ENCODE measurements at places on chromosomes 2 and 18.

- peak; percentile 62 for ATAC-seq
These were observed at the start of gene LONRF2 for GRCh38 chr2:100321866-100322820. Gene LONRF2 (minus strand): TSS chr2:100322501. CDS start chr2:100322093, 408 bp downstream.

- no peak for ATAC-seq
These were observed 165.3 kb downstream of the NEDD4L start for GRCh38 chr18:58209326-58209725.

DNA sequence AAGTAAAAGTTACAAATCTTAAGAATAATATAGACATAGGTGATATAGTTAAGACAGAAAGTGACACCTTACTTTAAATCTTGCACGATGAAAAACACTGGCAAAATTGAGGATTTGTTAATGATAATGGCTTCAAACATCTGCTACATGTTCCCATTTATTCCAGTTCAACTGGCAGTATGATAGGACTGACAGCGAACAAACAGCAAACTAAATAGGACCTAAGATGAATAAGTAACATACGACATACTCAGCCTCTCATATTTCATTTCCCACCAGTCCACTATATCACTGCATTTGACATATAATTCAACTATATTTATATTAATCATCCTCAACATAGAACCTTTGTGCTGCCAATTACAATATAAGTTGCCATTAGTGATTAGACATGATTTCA is 36.3 kb downstream of the ACVR1C start:
- ATAC-seq, result no peak

DNA sequence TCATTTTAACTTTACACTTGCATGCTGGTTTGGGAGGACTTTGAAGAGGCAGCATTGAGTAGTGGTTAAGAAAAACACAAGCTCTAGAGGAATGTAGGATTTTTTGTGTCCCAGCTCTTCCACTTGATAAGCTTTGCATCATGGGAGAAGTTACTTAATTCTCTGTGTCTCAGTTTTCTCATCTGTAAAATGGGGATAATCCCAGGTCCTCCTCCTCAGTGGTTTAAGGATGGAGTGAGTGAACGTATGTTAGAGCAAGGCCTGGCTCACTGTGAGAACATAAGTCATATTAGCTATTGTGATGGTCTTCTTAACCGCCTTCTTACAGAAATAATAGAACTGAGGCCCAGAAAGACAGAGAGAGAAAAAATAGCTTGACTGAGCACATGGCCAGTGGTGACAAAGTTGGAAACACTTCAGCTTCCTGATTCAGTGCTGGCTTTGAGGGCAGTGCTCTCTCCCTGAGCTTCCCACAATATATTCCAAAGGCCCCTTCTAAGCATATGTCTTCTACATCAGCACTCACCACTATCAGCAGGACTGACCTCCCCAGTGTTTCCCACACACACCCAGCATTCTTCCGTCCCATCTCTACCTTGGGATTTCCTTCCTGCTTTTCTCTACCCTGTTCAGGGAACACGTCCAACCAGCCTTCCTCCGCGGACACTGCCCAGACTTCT is 214.9 kb upstream of the TNP1 start:
- ATAC-seq, result no peak

GRCh38 chr2:566379-567313 is 110.6 kb downstream of the TMEM18 start:
- ATAC-seq, result no peak

DNA sequence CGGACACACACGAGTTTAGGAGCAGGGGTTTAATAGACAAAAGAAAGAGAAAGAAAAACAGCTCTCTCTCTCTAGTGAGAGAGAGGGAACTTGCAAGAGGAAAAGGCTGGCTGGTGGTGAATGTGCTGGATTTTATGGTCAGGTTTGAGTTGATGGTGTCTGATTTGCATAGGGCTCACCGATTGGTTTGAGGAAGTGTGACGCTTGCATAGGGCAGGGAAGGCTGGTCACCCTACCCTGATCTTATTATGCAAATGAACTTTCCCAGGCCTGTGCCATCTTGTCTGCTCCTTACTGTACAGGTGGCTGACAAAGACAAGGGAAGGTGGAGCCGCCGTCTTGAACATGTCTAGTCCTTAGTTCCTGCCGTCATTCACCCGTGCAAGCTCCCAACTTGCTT is 408.9 kb downstream of the RIT2 start:
- ATAC-seq, result no peak

- peak; percentile 31 for ATAC-seq
These were observed 39.3 kb downstream of the TSHZ1 start for GRCh38 chr18:75249672-75250470.

DNA sequence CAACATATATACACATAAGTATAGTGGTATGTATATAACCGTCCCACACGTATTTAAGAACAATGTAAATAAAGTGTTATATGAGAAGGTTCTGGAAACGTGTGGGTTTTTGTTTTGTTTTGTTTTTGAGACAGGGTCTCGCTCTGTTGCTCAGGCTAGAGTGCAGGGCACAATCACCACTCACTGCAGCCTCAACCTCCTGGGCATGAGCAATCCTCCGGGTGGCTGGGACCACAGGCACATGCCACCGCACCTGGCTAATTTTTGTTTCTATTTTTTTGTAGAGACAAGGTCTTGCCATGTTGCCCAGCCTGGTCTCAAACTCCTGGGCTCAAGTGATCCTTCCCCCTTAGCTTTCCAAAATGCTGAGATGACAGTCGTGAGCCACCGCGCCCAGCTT is 6.2 kb downstream of the ADAM17 start:
- ATAC-seq, result peak; percentile 59

GRCh38 chr2:85001595-85001994 is 30.6 kb downstream of the KCMF1 start:
- ATAC-seq, result no peak

DNA sequence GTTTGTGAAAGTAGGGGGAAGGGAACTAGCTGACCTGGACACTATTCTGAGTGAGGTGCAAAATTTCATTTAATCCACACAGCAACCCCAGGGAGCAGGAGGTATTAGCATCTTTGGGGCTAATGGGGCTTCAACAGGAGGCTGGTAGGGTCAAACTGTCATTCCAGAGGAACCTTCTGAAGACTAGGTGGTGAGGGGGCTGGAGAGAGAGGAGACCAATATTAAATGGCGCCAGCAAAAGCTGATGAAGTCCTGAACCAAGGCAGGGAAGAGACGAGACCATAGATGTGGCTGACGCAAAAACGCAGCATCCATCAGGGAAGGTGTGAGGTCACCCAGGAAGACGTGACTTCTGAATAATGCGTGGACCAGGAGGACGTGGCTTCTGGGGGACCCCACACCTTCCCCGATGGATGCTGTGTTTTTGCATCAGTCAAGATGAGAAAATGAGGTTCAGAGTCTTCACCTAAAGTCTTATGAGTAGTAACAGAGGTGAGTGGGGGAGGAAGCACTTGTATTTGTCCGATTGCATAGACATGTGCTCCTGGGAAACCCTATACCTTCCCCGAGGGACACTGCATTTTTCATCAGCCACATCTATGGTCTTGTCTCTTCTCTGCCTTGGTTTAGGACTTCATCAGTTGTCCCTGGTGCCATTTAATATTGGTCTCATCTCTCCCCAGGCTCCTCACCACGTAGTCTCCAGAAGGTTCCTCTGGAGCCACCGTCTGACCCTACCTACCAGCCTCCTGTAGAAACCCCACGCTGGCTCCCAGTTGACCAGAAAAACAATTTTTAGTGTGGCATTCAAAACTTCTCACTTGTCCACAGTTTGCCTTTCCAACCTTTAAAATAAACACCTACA is 188.6 kb downstream of the MYCN start:
- no peak for ATAC-seq

- ATAC-seq, result no peak
These were observed 361.8 kb upstream of the CWC22 start for GRCh38 chr2:180368881-180369280.

GRCh38 chr2:56018267-56018666 is 94.7 kb upstream of the EFEMP1 start:
- ATAC-seq, result no peak

- ATAC-seq, result no peak
These were observed 139.0 kb downstream of the MBP start for GRCh38 chr18:76993573-76993972.
